ENCODE measurements at places on chromosomes 3 and 15.

DNA sequence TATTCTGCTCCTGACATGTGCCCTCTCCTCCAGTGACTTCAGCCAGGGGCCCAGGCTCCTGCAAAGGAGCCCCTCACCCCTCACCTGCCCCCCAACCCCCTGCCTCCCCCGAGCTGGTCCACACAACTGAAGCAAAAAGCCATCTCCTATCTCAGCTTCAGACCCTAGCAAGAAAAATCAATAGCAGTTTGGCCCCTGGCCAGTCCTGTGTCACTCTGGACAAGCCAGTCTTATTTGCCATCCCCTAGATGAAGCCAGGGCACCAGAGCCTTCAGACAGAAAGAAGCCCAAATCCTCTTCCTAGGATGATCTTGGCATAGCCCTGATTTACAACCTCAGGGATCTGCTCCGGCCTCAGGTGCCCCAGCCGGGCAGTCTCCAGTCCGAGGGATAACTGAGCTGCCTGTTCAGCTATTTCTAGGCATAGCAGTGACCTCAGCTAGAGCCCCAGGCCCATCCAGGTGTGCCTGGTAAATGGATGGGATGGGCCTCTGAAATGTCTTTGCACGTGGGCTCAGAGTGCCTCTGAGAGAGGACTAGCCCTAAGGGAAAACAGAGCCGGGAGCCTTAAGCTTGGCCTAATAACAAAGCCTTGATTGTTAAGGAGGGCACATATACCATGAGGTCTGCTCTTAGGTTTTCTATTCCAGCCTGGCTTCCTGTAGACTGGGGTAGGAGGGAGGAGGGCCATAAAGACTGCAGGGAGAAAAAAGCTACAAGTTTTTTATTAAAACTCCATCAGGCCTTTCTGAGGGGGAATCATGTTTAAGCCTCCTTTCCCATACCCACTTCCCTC is 242.0 kb downstream of the SHQ1 start:
- no peak for DNase-seq

- no peak for DNase-seq
Measured at GRCh38 chr3:77404871-77405270, 365.0 kb downstream of the ROBO2 start.

- no peak for DNase-seq
Measured at GRCh38 chr3:190265796-190266195, 56.5 kb downstream of the CLDN1 start.

GRCh38 chr3:136893848-136894443 is 31.9 kb downstream of the NCK1 start:
- DNase-seq, result no peak

GRCh38 chr3:190429681-190430080 is 20.0 kb downstream of the TMEM207 start:
- DNase-seq, result no peak

DNA sequence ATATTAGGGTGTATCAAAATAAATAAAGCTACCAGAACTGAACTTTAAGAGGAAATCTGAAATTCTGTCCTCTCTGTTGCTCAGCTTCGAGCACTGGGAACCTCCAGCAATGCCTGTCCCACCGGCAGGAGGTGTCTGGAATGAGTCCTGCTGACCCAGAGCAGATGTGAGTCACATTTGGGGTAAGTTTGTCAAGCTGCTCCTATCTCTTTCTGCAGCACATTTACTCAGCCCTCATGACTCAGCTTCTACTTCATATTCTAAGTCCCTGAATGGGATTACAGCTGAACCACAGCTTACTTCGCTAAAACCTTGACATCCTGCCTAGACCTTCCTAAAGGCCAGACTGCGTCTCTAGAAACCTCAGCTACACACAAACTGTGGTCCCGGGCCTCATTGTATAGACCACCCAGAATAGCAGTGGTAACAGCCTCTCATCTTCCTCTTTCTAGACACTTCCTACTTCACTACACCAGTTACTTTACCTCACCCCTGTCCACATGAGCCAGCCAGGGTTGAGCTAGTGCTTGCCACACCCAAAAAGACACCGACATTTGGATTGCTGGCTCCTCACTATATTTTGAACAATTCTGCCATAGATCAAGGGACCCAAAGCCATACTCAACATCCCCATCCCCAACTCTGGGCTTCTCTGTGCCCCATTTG is 109.6 kb upstream of the TMCO5A start:
- no peak for DNase-seq

DNA sequence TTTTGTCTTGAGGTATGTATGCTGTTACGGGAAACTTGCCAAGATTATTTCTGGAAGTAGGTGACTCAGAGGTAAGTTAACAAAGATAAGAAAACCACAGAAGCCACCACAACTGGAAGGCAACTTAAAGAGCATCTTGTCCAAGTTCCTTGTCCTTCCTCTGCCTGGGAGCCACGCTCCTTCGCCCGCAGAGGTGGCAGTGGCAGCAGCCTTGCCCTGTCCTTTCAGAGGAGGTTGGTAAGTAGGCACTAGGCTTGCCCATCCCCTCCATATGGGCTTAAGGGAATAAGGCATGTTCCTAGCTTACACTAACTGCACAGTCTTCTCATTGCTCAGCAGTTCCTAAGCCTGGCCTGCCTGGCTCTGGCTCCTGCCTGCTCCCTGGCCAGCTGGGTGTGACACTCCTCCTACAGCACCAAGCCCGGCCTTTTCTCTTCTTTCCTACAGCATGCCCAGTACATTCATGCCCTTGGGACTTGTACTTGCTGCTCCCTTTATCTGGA is 48.0 kb upstream of the RAB6B start:
- DNase-seq, result no peak

DNA sequence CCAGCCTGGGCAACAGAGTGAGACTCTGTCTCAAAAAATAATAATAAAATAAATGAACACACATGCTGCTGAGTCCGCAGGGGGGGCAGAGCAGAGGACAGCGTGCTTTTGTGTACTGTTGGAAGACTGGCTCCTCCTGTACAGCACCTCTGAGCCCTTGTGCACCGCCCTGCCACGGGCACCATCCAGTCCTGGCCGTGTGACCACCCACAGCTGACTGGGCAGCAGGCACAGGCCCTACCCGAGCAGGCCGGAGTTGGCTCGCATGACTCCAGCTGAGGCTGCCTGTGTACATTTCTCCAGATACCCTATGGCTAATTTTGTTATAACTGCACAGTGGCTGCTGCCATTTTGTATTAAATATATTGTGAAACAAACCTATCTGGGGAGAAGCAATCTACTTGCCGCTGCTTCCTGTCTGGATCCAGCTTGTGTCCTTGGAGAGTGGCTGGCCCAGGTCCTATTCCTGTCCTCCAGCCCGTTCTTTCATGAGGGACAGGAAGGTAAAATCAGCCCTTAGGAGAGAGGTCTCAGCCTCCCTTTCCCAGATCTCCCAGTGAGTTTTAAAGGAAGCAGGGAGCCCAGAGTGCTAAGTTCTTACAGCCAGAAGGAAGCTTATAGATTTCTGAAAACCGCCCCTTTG is 14.6 kb downstream of the IVD start:
- no peak for DNase-seq

- DNase-seq, result no peak
Measured at GRCh38 chr3:53730576-53730975, 115.6 kb downstream of the CHDH start.

- no peak for DNase-seq
Measured at GRCh38 chr3:182979674-182980191, 605 bp downstream of the DCUN1D1 start.

GRCh38 chr3:64088408-64089205 is 65.3 kb upstream of the PSMD6 start:
- no peak for DNase-seq

DNA sequence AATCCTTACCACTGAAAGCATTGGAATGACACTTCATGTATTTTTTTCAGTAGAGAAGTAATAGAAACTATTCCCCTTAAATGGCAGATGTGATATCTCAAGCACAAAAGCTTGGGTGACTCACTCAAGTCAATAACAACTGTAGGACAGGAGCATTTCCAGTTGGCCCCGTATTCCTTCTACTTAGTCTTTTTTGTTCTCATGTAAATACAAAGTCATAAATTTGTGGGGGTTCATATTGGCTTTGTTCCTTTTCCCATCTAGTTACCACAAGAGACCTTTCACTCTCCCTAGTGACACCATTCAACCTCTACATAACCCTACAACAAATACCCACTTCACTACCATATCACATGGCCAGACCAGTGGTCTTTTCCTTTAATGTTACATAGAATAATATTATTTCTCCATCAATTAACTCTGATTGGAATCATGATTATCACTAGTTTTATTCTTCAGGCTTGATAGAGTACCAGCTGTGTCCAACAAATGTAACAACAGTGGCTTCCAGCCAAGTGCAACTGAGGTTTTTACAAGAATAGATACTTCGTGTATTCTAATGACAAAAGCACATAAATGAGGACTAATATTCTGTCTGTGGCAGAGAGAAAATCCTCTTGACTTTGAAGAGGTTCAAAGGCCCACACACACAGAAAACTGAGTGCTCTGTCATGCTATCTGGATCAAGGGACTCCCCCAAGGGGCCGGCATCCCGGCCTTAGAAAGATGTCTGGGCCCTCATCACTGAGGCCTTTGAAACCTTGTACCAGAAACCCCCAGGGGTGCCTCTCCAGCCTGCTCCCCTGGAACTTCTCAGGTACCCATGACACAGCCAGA is 94.0 kb upstream of the THBS1 start:
- no peak for DNase-seq

DNA sequence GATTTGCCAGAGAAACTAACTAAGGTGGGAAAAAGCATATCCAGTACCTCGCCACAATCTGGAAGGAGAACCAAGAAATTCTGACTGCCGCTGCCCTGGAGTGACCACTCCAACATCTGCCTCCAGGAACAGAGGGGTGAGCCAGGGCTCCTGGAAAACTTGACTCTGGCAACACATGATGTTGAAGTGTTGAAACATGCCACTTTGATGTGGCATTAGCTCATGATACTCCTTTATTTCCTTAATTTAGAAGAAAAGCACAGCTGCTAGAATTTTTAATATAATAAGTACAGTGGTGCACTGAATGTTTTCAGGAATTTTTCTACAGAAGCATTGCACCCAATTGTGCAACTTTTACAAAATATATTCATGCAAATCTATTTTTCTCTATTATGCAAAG is 109.9 kb upstream of the BCL6 start:
- no peak for DNase-seq

GRCh38 chr3:131361464-131362421 is 19.8 kb upstream of the NUDT16 start:
- DNase-seq, result peak; percentile 1

GRCh38 chr15:57281321-57281720 is 95.0 kb upstream of the CGNL1 start:
- no peak for DNase-seq

GRCh38 chr3:40044487-40044886 is 235.1 kb downstream of the MYRIP start:
- no peak for DNase-seq

DNA sequence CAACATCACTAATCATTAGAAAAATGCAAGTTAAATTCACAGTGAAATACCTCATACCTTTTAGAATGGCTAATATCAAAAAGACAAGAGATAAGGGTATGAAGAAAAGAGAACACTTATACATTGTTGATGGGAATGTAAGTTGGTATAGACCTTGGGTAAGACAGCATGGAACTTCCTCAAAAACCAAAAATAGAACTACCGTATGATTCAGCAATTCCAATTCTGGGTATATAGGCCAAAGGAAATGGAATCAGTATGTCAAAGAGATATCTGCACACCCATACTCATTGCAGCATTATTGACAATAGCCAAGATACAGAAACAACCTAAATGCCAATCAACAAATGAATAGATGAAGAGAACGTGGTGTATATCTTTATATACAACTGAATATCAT is 166.8 kb upstream of the LRRN1 start:
- DNase-seq, result no peak

DNA sequence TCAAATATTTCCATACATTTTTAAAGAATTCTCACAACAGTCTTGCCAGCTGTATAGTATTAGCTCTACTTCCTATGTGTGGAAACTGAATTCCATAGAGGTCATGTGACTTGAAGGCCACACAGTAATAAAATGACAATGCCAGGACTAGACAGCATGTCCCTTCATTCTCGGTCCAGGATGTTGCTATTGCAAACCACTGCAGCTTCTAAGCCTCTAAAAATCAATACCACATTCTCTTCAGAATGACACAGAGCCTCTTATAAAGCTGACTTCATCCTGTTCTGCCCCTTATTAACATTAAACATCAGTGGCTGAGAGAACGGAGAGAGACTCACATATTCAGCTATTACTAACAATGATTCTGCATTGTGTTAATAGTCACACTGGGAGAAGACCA is 240.3 kb upstream of the PEX5L start:
- no peak for DNase-seq

GRCh38 chr15:81485806-81486205 is 111.8 kb upstream of the TMC3 start:
- no peak for DNase-seq

- DNase-seq, result no peak
Measured at GRCh38 chr3:143576568-143577270, 271.5 kb downstream of the SLC9A9 start.

DNA sequence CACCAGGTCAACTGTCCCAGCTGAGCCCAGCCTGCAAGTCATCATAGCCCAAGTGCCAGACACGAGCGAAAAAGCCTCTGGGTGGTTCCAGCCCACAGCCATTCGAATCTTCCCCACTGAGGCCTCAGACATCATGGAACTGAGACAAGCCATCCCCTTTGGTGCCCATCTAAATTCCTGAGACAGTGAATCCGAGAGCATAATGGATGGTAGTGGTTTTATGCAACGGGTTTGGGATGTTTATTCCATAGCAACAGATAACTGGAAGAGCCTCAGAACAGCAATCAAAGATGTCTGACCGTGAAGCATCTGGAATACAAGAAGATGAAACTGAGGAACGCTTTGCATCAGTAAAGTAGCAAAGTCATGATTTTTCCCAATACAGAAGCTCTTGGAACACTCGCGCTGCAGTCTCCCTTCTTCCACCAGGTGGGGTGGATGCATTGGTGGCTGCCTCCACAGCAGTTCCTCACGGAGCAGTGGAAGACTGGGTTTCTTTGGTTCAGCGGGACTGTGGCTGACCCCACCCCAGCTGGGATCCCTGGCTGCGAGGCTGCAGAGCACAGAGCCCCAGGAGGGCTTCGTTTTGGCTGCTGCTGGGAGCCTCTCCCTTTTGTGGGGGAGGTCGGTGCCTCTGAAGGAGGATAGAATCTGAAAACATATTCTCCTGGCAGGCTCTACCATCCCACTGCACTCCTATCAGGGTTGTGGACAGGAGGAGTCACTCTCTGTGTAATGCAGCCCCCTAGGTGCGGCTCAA is 26.4 kb upstream of the PDE8A start:
- DNase-seq, result peak; percentile 28

- DNase-seq, result no peak
Measured at GRCh38 chr15:37695719-37696118, 238.7 kb upstream of the TMCO5A start.

DNA sequence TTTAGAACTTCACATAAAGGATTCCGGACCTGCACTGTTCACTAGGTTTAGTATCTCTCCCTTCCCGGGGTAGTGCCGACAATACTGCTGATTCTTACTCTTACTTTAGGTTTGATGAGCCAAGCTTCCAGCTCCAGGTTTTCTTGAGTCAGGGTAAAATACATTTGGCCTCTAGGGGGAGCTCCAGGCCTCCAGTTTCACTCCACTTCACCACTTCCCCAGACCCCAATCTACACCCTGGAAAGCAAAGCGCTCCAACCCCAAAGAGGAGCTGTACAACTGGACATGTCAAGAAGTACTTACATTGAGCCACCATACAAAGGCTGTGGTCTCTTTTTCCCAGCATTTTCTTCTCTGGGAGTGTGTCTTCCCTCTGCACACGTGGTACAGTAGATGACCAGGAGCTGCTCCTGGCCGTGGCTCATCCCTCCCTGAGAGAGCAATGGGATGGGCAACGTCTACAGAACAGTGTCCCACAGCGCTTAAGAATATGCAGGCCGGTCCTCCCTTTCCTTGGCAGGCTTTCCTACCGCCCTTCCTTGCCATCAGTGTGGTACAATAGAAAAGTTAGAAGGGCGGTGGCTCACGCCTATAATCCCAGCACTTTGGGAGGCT is 93.9 kb upstream of the CCDC80 start:
- peak; percentile 56 for DNase-seq
